Erythroblast (primary cell): ENCODE measurements at places on chromosomes 12 and 14.

DNA sequence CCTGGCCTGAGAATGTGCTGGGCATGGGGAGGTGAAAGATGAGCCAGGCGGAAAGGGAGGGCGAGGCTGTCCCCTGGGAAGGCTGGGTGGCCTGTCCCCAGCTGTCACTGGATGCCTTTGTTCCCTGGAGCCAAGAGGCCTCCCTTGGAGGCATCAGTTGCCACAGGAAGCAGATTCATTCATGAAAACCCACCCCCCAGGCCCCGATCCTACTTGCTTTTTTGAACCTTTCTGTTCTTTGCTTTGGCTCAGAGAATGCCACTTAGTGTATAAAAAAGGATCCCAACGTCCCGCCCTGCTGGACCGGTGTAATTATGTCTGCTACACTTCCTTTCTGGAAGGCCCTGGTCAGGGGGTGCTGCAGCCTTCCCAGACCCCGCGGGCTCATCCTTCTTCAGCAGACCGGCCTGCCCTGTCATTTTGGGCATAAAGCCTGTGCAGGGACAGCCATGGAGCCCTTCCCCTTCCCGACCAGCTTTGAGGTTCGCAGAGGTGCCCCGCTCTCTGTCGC lies 220.2 kb downstream of the SLC41A2 start:
- no peak for DNase-seq

GRCh38 chr14:85252011-85252410 lies 277.9 kb upstream of the FLRT2 start:
- no peak for DNase-seq

DNA sequence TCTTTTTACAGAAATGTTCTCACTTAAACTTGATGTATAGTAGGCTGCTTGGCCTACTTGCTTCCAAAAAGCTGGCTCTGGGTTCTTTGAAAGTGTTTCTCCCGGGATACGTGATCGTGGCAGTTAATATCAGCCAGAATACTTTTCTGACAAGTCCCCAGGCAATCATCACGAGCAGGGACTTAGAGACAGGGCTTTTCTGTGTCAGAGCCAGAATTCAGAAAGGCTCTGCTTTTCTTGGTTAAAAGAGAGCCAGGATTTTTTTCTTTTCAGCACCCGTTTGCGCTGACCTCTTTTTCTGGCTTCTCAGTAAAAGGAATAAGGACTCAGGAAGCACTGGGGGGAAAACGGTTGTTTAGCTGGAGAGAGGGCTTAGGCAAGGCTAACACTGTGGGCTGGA lies 57.8 kb upstream of the ARHGAP5 start:
- no peak for DNase-seq

GRCh38 chr12:121397521-121397920 lies 2.4 kb upstream of the RNF34 start:
- DNase-seq, result no peak

- DNase-seq, result no peak
These were observed 8.2 kb upstream of the YLPM1 start for GRCh38 chr14:74754899-74755298.

- DNase-seq, result no peak
These were observed 333.0 kb downstream of the CCER1 start for GRCh38 chr12:90621927-90622326.
